ENCODE measurements at places on chromosomes 6 and 20.

- no peak for DNase-seq
Observed at GRCh38 chr6:168165891-168166290, 86.9 kb upstream of the FRMD1 start.

- DNase-seq, result no peak
Observed at GRCh38 chr20:12965212-12965869, 43.4 kb upstream of the SPTLC3 start.

DNA sequence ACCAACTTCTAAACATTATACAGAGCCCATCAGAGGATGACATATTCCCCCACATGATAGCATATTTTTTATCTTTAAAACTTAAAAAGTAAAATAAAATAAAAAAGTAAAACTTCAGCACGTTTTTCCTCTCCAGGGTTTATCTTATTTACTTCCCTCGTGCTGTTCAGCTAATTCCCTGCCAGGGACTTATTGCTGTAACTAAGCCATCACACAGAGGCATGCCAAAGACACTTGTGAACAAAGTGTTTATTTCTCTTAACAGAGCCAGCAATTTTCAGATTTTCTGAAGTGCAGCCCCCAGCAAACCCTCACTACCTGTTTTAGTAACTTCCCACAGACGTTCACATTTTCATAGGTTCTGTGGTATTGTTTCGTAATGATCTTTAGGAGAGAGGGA, 293.8 kb downstream of the ZNF217 start:
- no peak for DNase-seq

- DNase-seq, result no peak
Observed at GRCh38 chr20:61117725-61118124, 134.3 kb upstream of the CDH4 start.

DNA sequence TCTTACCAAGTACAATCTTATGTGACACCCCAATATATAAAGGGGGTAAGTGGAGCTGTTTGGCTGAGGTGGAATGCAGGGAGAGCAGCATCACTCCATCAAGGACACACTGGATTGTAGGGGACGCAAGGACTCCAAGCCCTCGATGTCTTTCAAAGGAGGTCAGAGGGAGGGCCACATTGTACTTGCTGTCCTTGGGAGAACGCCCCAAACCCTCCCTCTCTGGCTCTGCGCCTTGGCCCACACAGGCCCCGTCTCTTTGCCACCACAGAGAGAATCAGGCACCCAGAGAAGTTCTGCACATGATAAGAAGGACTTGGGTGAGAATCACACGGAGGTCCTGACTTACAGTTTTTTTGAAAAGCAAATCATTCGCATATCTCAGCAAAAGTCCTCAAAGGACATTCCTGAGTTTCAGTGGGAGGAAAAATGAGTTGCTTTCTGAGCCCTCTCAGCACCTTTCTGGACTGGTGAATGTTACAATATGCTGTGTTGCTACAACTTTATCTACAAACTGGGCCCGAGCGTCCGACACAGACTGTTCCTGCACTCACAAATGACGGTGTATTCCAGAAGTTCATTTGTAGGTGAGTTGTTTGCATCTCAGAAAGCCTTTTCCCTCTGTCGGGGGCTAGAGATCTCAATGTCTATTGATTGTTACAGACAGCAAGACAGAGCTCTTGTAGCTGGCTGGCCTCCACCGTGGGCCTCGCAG, 92.5 kb upstream of the AKAP12 start:
- DNase-seq, result no peak

GRCh38 chr20:54200487-54201267, 7.2 kb upstream of the PFDN4 start:
- no peak for DNase-seq

GRCh38 chr6:110950440-110950839, 8.1 kb upstream of the GTF3C6 start:
- no peak for DNase-seq

DNA sequence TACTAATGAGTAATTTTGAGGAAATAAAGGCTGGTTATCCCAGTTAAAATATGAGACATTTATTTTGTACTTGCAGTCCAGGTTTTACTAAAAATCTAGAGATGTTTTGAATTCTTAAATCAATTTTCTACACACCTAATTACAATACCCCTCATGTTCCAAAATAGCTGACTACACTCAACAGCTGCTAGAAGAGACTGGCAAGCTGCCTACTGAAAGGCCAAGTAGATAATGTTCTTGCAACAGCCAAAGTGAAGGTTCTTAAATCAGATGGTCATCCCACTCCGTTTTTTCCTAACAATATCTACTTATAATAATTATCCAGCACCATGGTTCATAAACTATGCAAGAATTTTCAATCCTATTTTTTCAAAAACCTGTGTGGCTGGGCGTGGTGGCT, 69.0 kb downstream of the DTNBP1 start:
- DNase-seq, result no peak

GRCh38 chr20:25272223-25273000, 24.5 kb downstream of the PYGB start:
- DNase-seq, result no peak

DNA sequence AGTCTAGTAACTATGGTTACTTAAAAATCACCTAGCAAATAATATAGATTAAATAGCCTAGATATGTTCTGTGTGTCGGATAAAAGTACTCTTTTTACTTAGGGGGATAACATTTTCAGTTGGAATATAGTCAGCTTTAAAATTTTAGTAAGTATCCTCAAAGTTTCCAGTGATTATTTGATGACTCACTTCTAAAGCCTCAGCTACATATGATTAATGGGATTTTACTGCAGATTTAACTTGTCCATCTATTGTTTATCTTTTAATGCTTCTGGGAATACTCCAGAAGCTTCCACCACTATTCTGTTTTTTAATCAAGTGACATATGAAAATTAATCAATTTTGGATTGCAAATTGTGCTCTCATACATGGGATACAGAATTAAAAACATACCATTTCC, 8.7 kb upstream of the TENT5A start:
- no peak for DNase-seq

DNA sequence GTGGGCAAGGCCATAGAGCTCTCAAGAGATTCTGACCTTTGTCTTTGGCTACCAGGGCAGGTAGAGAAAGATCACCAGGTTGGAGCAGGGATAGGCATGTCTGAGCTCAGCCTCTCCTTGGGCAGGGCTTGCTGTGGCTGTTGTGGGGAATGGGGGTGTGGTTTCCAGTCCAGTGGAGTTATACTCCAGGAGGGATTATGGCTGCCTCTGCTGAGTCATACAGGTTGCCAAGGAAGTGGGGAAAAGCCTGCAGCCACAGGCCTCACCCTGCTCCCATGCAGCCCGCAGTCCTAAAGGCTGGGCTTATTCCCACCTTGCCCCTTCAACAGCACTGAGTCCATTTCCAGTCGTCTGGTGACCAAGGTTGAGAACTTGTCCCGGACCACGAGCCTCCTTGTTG, 21.9 kb downstream of the MEP1A start:
- no peak for DNase-seq

DNA sequence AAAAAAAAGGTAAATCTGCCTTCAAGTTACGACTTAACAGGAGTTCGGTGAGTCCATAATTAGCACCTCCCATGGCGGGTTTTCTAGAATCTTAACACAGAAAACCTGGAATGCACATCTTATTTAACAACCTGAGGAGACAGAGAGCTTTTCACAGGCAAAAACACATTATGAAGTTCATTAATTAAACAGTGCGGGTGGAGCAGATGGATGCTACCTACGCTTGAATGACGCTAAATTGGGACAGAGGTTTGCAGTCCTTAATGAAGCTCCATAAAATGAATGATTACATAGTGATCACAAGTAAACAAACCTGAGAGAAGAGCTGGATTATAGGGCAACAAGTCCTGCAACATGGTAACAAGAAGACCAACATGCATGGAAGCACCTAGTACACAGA, 81.0 kb downstream of the INSM1 start:
- no peak for DNase-seq

- DNase-seq, result no peak
Observed at GRCh38 chr6:8005136-8005535, 59.1 kb downstream of the BLOC1S5 start.

GRCh38 chr6:139080255-139080920, 51.8 kb downstream of the ABRACL start:
- no peak for DNase-seq

- no peak for DNase-seq
Observed at GRCh38 chr6:51099201-51099600, 280.5 kb downstream of the TFAP2B start.

DNA sequence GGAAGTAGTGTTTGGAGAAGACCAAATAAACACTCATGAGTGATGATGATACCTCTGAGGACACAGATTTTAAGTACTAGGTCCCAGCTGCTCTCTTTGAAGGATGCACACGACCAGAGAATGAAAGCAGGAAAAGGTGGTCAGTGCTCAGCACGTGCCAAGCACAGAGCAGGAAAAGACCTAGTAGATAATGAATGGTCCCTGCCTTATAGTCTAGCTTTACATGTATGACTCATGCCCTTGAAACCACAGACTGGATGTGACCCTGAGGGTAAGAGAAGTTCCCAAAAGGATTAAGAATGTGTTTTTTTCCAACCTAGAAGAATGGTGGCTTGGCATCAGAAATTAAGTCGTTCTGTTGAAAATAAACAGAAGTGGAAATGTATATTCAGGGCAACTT, 2.8 kb upstream of the MC3R start:
- peak; percentile 46 for DNase-seq

DNA sequence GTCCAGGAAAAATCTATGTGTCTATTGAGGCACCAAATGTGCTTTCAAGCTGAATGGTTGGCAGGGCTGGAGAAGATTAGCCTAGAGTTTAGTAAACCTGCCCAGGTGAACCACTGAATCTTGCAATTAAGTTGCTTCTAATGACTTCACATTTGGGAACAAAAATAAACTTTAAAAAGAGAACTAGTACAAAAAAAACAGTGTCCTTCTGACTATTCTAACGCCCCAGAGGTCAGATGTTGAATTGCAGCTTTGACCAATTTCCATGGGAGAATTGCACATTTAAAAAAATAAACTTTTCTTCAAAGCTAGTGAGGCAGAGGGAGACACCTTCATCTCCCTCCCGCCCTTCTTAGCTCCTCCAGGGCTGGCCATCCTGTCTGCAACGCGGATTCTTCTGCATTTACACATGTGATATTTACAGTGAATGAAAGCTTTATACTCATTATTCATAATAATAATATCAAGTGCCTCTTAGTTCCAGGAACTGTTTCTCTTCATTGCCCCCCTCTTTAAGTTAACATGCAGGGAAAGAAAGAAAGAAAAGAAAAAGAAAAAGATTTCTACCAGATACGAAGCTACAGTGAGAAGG, 270.2 kb downstream of the SMOC2 start:
- DNase-seq, result no peak

DNA sequence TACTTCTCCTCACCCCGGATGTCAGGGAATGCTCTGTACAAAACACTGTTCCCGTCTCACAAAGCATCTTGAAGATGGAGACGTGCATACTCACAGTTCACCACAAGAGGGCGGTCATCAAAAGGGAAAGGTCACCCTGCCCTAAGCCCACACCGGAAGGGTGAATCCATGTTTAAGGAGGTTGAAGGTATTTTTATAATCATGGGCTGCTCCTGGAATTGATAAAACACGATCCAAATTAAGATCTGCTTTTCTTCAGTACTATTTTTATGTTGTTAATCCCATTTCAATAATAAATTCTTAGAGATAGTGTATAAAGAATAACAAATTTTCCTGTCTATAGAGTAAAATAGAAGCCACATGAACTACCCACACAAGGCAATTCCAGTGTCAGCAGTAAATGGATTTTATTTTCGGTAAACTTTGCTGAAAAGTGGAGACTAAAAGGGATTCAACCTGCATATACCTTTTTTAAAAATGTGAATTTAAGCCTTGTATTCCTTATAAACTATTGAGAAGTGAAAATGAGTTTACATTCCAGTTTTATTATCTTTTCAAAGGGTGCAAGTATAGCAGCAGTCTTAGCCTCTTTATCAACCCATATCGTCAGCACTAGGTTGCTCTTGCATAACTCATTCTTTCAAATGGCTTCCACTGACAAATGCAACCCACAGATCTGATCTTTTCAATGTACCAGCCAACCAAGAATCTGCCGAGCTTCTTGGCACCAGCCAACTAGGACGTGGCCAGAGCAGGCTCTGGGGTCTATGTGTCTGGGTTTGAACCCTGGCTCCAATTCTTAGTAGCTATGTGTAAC, 79.7 kb upstream of the MBOAT1 start:
- DNase-seq, result peak; percentile 79

DNA sequence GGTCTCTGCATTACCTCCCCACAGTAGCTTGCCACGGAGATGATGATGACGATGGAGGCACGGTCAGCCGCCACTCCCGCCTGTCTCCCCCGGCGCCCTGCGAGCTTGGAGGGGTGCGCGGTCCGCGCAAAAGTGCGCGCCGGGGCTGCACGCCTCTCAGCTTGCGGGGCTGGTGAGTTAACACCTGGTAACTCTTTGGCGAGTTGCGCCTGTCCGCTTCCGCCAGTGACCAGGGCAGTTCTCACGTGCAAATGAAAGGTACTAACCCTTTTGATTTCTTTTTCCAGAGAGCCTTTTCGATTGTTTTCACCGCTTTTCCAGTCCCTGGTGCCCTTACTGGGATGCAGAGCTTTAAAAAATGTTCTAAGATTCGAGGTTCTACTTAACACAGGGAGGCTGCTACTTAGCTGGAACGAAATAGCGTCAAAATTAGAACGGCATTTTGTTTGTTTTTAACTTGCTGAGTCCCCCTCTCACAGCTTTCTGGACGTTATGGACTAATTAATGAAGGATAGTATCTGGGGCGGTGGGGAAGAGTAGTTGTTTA, 6.2 kb downstream of the GRIK2 start:
- DNase-seq, result no peak

GRCh38 chr20:13402171-13402760, 181.2 kb downstream of the ISM1 start:
- no peak for DNase-seq

- no peak for DNase-seq
Observed at GRCh38 chr20:49290608-49291191, 12.8 kb upstream of the ZNFX1 start.

DNA sequence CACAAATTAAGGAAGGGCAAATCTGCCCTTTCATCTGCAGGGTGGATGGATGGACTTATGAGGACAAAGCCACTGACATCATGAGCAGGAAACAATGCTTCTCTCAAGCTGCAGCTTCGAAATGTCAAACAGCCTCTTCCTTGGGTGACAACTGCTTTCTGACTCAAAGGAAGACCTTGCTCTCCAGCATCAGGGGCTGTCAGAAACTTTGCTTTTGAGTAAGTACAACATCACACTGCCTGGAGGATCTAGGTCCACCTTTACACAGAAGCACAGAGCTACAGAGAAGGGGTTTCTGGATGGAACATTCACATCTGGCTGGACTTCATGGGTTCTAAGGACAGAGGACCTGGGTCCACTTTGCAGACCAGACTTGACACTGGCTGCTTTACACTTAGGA, 5.9 kb downstream of the CST1 start:
- DNase-seq, result no peak

DNA sequence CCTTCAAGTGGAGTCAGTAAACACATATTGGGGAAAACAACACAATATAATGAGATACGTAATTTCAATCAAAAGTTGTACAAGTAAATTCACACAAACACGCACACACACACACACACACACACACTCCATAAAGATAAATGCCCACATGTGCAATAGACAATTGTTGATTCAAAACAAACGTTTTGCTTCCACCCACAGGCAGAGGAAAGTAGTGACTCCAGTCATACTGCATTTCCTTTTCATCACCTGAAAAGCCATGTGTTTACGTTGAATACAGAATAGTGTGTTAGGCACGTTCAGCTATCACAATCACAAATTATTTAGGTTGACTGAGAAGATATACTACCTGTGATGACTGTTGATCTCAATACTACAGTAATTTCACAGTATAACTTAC, 443.8 kb upstream of the MANEA start:
- no peak for DNase-seq

- DNase-seq, result no peak
Observed at GRCh38 chr6:14763139-14763538, 482.7 kb upstream of the JARID2 start.
